ENCODE measurements at places on chromosomes 3 and 15. TPM values are rescaled to one million over a fixed set of nuclear protein-coding genes. Genes with fewer than 3 reads are reported as not detected.

The KLHL40 gene
- total RNA-seq, result 0.63 TPM

- no peaks in the 10 kb centered on the region for H3K27me3 ChIP-seq
- no peak overlapping the region for H3K27ac ChIP-seq
- H3K36me3 ChIP-seq, result no peaks in the 10 kb centered on the region
Observed at GRCh38 chr3:140521751-140522445, 156.0 kb upstream of the TRIM42 start.

The APBA2 gene
- 0.47 TPM for total RNA-seq

- no peak for DNase-seq
- H3K27me3 ChIP-seq, result no peaks in the 10 kb centered on the region
Observed at GRCh38 chr3:186165331-186165730, 56.4 kb upstream of the ETV5 start.

DNA sequence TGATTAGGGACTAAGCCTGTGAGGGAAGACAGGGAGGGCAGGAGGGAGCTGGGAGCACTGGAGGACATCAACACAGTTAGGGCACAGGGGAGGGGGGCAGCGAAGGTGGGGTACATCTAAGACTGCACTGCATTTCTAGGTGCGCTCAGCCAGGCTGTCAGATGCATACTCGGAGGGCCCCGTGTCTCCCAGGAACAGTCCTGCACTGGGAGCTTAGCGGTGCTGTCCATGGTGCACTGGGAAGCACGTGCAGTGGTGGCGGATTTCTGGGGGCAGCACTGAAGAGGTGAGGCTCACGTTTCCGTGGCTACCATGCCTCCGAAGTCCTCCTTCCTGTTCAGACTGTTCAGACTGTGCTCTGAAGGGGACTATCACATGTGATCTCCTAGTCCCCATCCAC, 54.4 kb downstream of the ROPN1B start:
- no peaks in the 10 kb centered on the region for H3K4me1 ChIP-seq
- H3K4me3 ChIP-seq, result no peak overlapping the region

Measured in right atrium auricular region (tissue), 2 donors.